ENCODE measurements at places on chromosomes 7 and 10.

DNA sequence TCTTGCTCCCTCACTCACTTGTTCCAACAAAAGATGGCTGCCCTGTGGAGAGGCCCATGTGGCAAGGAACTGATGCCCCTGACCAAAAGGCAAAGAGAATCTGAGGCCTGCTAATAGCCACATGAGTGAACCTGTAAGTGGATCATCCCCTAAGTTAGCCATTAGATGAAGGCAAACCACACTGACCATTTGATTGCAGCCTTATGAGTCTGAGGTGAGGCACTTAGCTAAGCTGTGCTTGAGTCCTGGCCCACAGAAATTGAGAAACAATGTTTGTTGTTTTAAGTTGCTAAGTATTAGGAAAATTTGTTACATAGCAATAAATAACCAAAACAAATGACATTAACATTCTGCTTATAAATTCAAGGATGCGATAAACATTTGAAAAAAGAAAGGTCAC, 100.1 kb upstream of the BET1 start:
- no peak for DNase-seq

DNA sequence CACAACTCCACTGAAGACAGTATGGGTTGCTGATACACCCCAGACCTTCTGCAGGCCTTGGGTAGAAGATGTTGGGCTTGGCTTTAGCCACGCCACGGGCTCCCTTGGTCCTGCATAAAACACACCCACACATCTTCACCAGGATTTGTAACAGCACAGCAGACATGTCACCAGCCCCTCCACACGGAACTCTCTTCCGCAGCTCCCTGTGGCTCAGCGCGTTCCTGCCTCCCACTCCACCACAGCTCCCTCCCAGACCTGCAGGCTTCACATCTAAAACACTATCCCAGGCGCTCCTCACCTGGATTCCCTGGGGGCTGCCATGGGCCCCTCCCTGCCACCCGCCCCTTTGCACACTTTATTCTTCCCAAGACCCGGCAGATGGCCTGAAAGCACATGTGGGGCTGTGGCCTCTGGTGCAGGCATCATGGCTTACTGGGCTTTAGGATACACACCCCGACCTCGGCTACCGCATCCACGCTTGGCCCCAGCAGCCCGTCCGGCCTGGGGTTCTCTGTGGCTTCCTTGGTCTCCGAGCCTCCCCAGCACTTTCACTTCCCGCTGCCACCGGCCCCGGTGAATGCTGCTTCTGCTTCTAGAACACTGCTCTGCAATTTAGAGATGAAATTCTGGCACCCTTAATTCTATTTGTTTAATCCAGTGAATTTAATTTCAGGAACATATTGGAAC, 432.9 kb downstream of the DNAJB6 start:
- no peak for DNase-seq

- DNase-seq = peak; percentile 19
Measured at GRCh38 chr7:85172530-85172941, 14.3 kb downstream of the SEMA3D start.

DNA sequence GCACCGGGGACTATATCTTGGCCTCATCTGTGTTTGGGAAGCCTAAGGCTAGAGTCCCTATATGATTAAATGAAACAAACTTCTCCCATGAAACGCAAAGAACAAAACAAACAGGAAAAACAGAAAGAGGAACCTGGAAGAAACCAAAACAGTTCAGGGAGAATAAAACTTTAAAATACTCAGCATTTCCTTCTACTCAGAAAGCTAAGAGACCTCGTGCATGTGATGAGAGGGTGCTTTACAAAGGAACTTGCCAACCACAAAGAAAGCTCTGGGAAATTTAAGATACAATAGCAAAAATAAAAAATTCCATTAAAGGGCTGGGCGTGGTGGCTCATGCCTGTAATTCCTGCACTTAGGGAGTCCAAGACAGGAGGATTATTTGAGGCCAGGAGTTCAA, 6.9 kb downstream of the PILRA start:
- DNase-seq = no peak

DNA sequence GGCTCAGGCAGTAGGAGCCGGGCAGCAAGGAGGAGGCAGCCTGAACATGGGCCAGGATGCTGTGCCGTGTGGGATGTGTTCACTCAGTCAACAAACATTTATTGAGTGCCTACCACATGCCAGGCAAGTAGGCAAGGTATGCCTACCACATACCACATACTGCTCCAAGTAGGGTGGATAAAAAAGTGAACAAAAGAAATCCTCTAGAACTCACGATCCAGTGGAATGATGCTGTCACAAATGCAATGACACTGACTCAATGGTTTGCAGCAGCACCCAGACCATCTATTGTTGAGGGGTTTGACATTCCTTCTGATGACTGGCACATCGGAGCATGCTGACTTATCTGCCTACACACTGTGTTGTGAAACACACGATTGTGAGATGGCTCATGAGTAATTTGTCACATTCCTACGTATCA, 413.5 kb downstream of the NRG3 start:
- DNase-seq = no peak

DNA sequence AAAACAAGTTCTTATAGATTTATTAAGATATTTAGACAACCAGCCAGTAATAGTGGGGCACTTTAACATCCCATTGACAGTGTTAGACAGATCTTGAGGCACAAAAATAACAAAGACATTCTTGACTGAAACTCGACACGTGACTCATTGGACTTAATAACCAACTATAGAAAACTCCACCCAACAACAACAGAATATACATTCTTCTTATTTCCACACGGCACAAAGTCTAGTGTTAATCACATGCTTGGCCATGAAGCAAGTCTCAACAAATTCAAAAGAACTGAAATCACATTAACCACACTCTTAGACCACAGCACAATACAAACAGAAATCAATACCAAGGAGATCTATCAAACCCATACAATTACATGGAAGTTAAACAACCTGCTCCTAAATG, 138.1 kb downstream of the ARL5B start:
- no peak for DNase-seq
